ENCODE measurements at places on chromosomes 4 and X.

- DNase-seq, result no peak
Measured at GRCh38 chrX:154731881-154732280, 19.0 kb downstream of the GAB3 start.

DNA sequence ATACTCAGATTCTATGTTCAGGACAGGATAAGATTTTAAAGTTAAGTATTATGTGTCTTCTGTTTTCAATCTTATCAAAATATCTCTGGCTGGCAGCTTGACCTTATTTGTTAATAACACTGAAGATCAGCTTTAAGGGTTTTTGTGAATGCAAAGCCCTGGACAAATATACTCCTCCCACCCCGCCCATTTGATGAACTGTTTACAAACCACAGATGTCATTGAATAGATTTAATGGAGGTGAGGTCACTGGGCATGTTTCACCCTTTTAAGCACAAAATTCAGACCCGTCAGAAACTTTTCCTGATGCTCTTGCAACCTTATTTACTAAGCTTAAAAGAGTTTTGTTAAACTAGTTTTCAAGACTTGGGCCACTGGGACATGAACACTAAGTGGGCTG lies 10.1 kb upstream of the CXCL8 start:
- DNase-seq, result no peak

DNA sequence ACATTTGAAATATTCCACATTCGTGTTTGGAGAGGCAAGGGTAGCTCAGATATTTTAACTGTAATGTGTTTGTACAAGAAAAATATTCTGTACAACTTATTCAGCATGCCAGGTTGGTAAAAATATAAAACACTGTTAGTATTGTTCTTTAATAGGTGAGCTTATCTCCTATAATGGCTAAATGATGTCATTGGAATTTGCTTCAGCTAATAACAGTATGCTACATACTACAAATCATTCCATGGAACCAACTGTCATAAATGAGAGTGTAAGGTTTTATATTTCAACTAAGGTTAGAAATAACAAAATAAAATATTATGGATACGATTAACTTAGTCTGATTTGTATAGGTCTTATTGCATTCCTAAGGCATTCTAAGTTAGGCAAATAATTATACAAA lies 206.6 kb downstream of the ADGRL3 start:
- no peak for DNase-seq

- DNase-seq, result no peak
Measured at GRCh38 chrX:916230-916599, 285.6 kb downstream of the SHOX start.

GRCh38 chrX:11341274-11342201 lies 48.3 kb downstream of the AMELX start:
- peak; percentile 63 for DNase-seq

DNA sequence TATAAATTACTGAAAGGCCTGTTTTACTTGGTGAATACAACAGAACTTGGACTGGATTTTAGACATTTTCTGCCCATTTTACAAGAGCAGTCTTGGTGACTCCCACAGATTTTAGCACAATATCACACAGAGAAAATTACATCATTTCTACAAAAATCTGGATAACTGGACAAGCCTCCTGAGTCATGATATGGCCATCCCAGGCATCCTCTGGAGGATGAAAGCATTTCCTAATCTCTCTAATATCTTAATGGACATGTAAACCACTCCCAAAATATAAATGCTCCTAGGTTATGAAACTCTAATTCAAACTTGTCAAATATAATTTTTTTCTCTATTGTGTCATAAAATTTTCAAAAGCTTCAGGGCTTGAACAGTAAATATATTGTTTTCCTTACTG lies 1170.8 kb upstream of the PCDH7 start:
- no peak for DNase-seq
